ENCODE measurements at places on chromosomes 11 and 22.

GRCh38 chr11:86891036-86891435 is 64.2 kb downstream of the FZD4 start:
- no peak for DNase-seq

DNA sequence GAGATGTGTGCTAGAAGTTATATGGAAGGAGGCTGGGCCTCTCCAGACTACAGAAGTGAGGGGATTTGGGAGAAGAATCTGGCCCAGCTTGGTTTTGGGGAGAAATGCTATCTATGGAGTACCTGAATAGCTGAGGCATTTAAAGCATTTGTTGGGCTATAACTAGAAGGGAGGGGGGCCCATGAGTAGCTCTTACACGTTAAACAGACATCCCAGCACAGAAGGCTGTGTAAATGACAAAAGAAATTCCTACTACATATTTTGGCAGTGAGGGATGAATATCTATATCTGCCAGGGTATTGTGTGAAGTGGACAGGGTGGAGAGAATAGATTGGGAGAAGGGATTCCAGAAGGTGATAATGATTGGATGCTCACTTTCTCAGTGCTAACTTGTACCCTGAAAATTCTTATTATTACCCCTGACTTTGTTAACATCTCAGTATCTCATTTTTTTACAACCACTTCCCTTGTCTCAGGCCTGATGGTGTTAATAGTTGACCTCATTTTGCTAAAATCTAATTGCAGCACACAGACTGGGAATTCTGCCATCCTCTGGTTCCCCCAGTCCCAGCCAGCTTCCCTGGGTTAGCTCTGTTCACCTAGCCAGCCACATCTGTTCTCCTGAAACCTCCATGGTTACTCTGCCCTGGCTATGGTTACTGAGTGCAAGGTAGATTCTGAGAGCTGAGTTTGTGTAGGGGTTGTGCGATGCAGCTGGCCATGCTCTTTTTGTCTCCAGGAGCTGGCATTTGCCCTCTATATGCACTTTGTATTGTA is 28.8 kb upstream of the RRM1 start:
- DNase-seq, result no peak

DNA sequence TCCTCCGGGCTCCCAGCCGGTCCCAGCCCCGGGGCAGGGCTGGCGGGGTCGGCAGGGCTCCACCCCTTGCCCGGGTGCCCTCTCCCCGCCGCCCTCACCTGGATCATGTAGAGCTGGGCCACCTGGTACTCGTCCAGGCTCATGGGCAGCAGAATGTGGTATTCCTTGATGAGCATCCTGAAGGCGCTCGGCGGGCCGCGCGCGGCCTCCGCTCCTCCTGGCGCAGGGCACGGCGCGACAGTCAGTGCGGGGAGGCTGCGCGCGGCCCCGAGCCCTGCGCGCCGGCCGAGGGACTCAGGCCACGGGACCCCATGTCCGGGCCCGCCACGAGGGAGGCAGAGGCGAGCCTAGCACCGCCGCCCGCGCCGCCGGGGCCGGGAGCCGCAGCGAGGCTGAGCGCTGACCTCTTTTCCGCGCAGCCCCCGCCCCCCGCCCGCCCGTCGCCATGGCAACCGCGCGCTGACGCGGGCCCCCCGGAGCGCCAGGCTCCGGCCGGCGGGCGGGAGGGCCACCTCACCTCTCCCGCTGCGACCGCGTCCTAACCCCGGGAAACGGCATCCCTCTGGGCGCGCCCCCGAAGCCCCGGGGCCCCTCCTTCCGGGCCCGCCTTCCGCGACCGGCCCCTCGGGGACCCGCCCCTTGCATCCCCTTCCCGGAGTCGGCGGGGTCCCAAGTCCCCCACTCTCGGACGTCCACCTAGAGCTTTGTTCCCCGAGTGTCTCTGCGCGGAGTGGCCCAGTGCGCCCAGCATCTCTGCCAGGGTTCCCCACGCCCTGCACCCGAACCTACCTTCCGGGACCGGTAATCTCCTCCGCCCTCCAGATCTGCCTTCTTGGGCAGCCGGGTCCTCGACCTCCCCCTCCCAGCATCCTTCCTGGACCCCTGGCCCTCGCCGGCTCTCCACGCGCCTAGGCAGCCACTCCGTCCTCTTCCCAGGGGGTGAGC is 886 bp downstream of the PITPNM1 start:
- DNase-seq, result peak; percentile 54

- no peak for DNase-seq
These were observed 50.6 kb downstream of the C11orf58 start for GRCh38 chr11:16789063-16789420.

DNA sequence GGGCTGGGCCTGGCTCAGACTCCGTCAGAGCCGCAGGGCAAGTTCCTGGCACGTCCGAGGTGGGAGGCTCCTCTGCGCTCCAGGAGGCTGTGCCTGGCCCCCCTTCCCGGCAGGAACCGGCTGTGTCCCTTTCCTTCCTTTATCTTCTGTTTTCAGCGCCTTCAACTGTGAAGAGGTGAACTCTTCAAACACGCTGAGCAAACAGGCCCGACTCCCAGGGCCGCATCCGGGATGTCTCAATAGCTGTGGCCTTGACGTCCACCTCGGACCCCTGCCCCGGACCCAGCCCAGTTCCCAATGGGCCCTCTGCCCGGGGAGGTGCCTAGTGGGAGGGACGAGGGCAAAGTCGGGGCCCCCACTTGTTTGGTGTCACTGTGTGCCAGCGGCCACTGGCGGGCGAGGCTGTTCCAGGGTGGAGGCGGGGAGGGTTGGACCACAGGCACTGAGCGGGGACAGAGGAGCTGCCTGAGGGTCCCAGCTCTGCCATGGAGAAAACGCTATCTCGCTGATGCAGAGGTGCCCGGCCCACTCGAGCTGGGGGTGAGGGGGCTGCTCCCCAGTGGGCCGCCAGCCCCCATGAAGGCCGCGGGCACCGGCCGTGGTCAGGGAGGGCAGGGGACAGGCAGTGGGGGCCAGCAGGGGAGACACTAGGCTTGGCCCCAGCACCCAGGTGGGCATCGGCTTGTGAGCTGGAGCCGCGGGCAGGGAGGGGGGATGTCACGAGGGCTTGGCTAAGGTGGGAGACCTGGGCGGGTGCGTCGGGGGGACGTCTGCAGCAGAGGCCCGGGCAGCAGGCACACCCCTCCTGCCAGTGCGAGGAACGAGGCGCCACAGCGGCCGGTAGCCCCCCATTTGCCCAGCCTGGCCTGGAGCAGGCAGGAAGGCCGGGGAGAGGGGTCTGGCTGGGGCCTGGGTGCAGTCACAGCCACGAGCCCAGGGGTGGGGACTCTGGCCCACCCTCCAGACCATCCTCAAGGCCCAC is 2.7 kb upstream of the MUC5B start:
- no peak for DNase-seq

DNA sequence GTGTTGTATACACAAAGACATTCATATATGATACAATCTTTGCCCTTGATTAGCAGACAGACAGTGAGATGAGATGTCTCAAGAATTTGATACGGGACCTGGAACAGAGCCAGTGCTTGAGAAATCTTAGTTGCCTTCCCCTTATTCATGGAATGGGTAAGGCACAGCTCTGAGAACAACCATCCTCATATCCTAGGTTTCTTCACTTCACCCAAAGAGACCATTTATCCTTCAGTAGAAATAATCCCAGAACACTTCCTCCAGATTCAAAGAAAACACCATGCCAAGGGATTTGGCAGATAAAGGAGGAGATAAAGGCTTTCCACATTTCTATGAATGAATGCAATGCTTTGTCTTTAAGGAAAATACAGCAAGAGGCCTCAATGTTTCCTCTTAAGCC is 8.8 kb upstream of the IZUMO1R start:
- no peak for DNase-seq

Measured in activated T-cell treated with anti-CD3 and anti-CD28 coated beads, Interleukin-2, amount 50 U/mL, for 1 hour (primary cell).